ENCODE measurements at places on chromosomes 4 and X.

DNA sequence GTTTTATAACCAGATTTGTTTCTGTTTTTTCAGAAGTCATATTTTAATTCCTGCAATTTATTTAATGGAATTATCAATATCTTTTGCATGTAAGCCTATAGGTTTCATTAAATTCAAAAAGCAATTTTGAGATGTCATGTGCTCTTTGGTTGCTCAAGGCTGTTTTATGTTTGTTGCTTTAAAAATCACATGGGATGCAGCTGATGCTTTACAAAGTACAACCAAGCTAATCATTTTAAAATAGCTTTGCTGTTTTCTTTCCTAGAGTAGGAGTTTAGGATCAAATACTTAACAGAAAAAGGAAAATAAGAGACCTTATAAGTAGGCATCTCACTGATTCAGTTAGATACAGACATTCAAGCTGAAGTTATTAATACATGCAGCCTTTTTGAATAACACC lies 11.3 kb downstream of the CPEB2 start:
- no peak for DNase-seq

GRCh38 chr4:140851804-140852203 lies 95.6 kb upstream of the TBC1D9 start:
- DNase-seq, result no peak

GRCh38 chrX:39850630-39851152 lies 247.1 kb downstream of the BCOR start:
- no peak for DNase-seq

GRCh38 chr4:122827258-122827878 lies 737 bp downstream of the FGF2 start:
- no peak for DNase-seq

DNA sequence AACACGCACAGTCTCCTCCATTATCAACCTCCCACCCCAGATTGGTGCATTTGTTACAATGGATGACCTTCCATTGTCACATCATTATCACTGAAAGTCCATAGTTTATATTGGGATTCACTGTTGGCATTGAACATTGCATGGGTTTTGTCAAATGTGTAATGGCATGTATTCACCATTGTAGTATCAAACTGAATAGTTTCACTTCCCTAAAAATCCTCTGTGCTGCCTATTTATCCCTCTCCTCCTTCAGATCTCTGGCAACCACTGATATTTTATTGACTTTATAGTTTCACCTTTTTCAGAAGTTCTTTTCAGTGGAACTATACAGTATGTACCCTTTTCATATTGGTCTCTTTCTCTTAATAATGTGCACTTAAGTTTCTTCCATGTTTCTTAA lies 1565.4 kb downstream of the PCDH18 start:
- DNase-seq, result no peak

DNA sequence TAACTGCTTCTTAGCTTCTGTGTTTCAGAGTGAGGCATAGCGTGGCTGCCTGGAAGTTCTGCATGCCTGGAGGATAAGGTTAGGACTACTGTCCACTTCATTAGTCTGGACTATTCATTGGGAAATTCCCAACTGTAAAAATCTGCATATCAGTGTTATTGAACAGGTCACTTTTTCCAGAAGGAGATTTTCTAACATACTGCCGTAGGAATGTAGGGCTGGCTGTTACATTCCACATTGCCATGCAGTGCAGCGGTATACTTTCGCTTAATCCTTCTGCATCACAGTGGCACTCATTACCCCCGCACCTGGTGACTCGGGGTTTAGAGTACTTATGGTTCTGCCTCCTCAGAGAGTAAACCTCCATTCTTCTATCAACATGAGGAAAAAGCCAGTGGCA lies 104.6 kb downstream of the NPFFR2 start:
- DNase-seq, result no peak

DNA sequence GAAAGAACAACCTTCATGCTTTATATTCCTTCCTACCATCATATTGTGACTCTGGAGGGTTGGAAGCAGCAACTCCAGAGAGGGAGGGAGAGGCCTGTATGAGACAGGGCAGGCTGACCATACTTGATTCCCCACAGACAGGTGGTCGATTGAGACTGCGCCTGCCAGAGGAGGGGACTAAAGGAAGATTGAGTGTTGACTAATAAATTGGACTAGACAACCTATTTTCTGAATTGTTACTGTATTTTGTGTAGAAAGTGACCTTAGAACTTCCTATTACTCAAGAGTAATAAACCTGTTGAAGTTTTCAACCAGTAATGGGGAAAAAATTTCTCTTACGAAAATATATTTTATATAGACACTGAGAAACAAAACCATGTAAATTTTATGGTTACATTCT lies 301.5 kb downstream of the INPP4B start:
- no peak for DNase-seq

GRCh38 chr4:144809056-144809640 lies 163.2 kb downstream of the HHIP start:
- no peak for DNase-seq

GRCh38 chr4:13599159-13599558 lies 28.4 kb downstream of the BOD1L1 start:
- no peak for DNase-seq

DNA sequence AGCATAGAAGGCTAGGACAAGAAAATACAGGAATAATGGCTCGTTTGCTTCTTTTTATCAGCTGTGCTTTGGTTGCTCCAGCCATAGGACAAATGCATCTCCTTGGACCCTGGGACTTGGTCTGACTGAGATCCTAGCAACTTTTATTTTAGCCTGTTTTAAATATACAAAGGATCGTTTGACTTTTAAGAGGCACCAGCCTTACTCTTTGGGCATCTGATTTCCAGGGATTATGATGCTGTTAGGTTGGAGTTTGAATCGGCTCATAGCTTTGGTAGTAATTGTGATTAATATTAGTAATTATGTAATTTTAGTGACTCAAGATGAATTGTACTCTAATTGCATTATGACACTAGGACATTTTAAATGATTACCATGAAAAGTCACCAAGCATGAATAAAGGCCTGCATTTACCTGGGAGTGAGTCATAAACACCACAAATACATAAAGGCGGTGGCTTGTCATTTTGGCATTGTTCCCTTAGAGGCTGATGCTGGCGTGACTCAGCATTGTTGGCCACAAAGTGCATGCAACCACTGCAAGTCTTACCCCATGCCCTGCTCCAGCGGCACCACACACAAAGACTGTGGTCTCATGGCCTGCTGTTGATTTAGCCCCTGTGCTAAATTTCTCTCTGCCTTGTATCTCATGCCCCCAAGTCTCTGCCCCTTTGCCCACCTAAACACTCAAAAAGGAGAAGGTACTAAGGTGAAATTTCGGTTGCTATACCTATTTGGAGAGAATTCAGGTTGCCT lies 12.4 kb downstream of the GPAT3 start:
- peak; percentile 67 for DNase-seq

Data from NCI-H1417 treated with DMSO at 0.1 percent for 48 hours (cell line).